ENCODE measurements at places on chromosomes 2 and 18. TPM values are rescaled to one million over a fixed set of nuclear protein-coding genes. Genes with fewer than 3 reads are reported as not detected.

DNA sequence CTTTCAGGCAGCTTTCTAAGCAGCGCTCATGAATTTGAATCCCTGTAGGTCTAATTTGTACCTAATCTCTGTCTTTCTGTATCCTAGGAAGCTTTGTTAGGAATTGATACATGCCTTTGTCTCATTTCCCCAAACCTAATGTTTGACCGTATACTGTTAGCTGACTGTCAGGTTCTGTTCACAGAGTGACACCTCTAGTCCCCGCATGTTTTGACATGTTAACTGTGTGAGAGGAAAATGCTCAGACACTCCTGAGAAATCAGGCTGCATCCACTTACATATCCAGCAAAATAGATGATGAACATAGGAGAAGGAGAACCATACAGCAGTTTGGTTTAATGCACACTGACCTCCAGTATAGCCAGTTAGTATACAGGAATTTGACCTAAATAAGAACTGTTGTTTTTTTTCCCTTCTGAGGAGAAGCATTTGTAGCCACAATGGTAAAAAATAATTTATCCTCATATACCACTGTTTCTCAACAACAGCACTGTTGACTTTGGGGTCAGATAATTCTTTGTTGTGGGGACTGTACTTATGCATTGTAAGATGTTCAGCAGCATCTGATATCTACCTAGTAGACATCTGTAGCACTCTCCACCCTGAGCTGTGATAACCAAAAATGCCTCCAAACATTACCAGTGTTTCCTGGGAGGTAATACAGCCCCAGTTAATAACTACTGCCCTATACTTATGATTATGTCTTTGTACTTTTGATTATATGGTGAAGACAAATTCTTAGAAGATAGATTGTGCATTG is 130.9 kb downstream of the NCOA1 start:
- no peak overlapping the region for H3K27ac ChIP-seq
- H3K36me3 ChIP-seq, result no peaks in the 10 kb centered on the region
- DNase-seq, result no peak
- peaks cover 8% of the 10 kb centered on the region for H3K4me1 ChIP-seq
- H3K27me3 ChIP-seq, result no peaks in the 10 kb centered on the region

GRCh38 chr2:203870481-203870880 is 2.9 kb downstream of the CTLA4 start:
- no peaks in the 10 kb centered on the region for H3K4me1 ChIP-seq
- no peaks in the 10 kb centered on the region for H3K27me3 ChIP-seq
- H3K4me3 ChIP-seq, result no peak overlapping the region
- H3K27ac ChIP-seq, result no peak overlapping the region
- DNase-seq, result no peak

GRCh38 chr2:235832941-235833340 is 335.2 kb downstream of the GBX2 start:
- no peaks in the 10 kb centered on the region for H3K4me1 ChIP-seq
- no peaks in the 10 kb centered on the region for H3K27me3 ChIP-seq
- no peaks in the 10 kb centered on the region for H3K36me3 ChIP-seq
- H3K4me3 ChIP-seq, result no peak overlapping the region
- DNase-seq, result no peak
- no peak overlapping the region for H3K27ac ChIP-seq

DNA sequence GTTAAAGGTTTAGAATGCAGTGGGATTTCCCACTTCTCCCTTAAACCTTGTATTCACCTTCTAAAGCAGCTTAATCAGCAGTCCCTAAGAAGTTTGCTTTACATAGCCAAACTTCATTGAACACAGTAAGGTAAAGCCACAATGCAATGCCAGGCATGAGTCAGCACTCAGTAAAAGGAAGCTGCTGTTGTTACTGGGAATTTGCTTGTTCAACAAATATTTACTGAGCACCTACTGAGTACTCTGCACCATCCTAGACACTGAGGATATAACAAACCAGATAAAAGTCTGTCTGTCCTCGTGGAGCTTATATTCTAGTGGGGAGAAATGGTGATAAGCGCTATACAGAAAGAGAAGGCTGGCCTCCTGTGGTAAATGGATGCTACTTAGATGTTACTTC is 162.7 kb downstream of the PKP4 start:
- H3K27me3 ChIP-seq, result no peaks in the 10 kb centered on the region
- peaks cover 5% of the 10 kb centered on the region for H3K36me3 ChIP-seq
- DNase-seq, result peak; percentile 7
- peak overlapping the region; percentile 13 for H3K27ac ChIP-seq
- H3K4me3 ChIP-seq, result no peak overlapping the region
- H3K4me1 ChIP-seq, result peaks cover 8% of the 10 kb centered on the region

GRCh38 chr2:236904389-236905263 is 181.1 kb upstream of the COPS8 start:
- no peak for DNase-seq
- no peak overlapping the region for H3K27ac ChIP-seq
- H3K27me3 ChIP-seq, result no peaks in the 10 kb centered on the region
- peaks cover 3% of the 10 kb centered on the region for H3K4me1 ChIP-seq
- no peak overlapping the region for H3K4me3 ChIP-seq

The COBLL1 gene
- 4.3 TPM for total RNA-seq

The EPB41L3 gene
- 1.7 TPM for total RNA-seq

The CCNT2 gene
- 108 TPM for total RNA-seq

Measured in neural progenitor cell (in vitro differentiated cells).